AG04450 (cell line): ENCODE measurements at places on chromosomes 4 and X.

GRCh38 chr4:41620594-41621256, 82.8 kb downstream of the LIMCH1 start:
- DNase-seq = no peak

- DNase-seq = no peak
Observed at GRCh38 chrX:9362363-9362928, 102.4 kb upstream of the TBL1X start.

DNA sequence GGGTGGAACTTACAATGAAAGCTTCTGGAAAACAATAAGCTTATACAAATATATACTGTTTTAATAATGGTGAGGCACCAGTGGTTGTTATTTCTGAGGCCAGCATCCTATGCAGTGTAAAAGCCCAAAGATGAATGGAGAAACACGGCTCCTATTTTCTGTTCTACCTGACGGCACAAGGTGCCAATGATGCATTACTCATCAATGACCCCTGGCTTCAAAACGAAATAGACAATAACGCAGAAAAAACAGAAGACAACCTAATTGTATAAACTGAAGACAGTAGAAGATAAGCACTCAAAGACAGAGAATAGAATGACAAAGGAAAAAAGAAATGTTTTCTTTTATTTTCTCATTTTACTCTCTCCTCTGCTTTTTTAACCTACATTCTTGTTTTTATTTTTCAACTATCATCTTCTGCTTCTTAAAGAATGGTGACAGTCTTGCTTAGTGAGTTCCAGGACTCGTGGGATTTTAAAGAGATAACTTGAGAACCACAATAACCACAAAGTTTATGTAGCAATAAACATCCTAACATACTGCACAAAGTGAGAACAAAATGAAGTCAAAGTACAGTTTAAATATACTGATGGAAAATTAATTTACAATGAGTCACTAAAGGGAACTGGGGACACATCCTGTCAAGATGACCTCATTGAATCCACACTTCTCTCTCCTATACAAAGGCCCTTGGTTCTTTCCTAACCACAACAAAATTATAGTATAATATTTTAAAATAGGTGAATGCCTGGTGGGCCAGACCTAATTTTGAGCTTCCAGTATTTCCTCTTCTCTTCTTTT, 169.8 kb downstream of the BTC start:
- peak; percentile 81 for DNase-seq

DNA sequence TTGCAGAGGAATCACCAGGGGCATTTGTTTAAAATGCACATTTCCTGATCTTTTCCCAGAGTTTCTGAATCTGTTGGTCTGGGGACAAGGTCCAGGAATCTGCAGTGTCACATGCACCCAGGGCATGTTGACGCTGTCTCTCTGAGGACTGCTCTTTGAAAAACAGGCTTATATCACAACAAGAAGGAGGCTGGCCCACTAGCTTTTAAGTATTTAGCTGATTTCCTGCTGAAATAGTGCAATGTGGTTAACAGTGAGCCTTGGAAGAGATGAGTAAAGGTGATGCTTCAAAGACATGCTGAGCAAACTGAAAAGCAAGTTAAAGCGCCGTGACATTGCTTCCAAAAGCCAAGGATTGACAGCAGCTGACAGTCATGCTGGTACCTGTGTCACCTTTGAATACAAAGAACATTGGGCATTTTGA, 18.6 kb upstream of the SEPSECS start:
- DNase-seq = no peak

DNA sequence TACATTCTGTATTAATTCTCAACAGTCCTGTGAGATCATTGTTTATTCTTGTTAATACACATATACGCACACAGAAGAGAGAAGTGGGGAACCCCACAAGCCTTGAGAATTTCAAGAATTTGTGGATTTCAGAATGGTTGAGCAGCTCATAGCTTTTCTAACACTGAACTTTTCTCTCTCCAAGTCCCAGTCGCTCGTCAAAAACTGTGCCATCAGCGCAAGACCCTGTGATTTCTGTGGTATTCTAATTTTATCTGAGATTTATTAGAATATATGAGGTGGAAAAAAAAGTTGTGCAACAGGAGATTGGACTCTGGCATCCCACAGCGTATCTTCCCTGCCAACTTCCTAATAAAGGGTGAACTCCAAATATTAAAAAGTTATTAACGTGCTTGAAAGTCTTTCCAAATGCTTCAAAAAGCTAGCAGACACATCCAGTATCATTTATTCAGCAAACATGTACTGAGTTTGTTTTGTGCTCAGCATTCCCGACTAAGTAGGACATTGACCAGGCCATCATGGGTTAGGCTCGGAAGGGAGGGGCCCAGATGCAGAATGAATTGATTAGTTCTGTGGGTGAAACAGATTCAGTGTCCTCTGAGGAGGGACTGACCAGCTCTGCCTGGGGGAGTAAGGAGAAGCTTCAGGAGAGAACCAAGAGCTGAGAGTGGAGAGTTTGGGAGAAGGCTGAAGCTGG, 165.6 kb downstream of the CBR4 start:
- peak; percentile 71 for DNase-seq

- no peak for DNase-seq
Observed at GRCh38 chrX:149504226-149504914, 736 bp downstream of the IDS start.

- no peak for DNase-seq
Observed at GRCh38 chr4:24130637-24131036, 240.8 kb upstream of the PPARGC1A start.

DNA sequence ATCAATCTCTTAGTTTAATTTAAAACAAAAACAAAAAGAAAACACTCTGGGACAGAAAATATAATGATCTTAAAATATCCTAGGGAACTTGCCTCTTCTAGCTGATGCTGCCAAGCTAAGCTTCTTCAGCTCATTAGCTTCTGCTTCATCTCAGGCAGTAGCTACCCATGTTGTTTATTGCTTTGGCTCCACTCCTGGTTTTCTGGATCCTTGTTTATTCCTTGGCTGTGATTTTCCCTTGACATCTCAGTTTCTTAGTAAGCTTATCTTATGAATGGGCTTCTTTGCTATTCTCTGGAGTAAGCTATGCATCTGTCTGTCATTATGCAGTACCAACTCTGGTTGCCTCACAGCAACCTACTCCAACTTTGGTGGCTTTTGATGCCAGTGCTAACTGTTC, 5.1 kb upstream of the MTHFD2L start:
- no peak for DNase-seq

DNA sequence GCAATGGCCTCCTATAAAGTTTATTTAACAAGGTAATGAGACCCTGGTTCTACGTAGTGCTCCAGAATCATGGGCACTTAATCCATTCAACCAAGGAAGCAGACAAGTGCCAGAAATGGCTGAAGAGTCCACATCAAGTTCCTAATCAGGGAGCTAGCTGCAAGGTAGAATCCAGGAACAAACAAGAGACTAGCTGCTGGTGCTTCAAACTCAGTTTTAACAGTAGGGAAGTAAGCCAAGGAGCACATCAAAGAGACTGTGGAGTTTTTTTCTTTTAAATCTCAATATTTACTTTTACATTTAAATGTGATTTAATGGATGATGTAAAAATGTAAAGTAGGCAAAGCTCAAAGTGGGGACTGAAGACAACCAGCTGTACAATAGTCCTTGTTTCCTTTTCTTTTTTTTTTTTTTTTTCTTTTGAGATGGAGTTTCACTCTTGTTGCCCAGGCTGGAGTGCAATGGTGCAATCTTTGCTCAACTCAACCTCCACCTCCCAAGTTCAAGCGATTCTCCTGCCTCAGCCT, 630.4 kb downstream of the CCSER1 start:
- DNase-seq = no peak
